OCI-M1 (cell line): ENCODE measurements at places on chromosomes 11 and 22.

- no peak for DNase-seq
Observed at GRCh38 chr11:94295534-94295933, 8.8 kb upstream of the IZUMO1R start.

DNA sequence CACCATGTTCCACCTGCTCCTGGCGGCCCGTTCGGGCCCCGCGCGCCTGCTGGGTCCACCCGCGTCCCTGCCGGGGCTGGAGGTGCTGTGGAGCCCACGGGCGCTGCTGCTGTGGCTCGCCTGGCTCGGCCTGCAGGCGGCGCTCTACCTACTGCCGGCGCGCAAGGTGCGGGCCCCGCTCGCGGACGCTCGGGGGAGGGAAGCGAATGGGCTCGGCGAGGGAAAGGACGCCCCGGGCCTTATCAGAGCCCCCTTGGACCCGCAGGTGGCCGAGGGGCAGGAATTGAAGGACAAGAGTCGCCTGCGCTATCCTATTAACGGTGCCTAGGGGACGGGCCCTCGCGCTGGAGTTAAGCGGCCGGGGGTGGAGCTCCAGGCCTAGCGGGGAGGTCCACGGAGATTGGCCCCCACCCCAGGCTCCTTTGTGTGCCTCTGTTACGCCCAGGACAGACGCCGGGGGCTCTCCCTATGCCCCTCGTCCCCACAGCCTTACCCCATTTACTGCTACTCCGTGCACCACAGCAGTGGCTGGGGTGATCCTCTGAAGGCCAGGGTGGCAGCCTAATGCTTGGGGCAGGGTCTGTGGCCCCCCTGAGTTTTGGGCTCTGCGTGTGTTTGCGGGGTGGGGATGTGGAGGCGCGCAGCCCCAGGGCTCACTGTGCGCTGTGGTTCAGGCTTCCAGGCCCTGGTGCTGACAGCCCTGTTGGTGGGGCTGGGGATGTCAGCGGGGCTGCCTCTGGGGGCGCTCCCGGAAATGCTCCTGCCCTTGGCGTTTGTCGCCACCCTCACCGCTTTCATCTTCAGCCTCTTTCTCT is 1.1 kb downstream of the TM7SF2 start:
- DNase-seq: peak; percentile 84

DNA sequence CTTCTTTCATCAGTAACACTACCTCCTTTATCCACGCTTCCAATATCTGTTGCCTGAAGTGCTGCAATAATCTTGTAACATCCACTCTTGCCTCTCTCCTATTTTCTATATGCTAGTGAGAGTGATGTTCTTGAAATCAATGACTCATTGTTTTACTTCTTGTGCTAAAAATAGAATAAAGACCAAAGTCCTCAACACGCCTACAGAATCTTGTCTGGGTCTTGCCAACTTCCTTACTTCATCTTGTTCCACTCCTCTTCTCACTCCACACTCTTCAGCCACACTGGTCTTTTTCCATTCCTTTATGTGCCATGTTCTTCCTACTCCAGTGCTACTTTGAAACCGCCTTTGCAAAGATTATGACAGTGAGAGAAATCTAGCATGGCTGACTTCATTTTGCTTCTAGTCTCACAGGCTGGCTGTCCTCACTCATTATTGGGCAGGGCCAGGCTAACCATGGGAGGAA is 136.4 kb downstream of the CCDC81 start:
- peak; percentile 93 for DNase-seq

GRCh38 chr22:38068641-38069371 is 11.6 kb downstream of the PICK1 start:
- no peak for DNase-seq

DNA sequence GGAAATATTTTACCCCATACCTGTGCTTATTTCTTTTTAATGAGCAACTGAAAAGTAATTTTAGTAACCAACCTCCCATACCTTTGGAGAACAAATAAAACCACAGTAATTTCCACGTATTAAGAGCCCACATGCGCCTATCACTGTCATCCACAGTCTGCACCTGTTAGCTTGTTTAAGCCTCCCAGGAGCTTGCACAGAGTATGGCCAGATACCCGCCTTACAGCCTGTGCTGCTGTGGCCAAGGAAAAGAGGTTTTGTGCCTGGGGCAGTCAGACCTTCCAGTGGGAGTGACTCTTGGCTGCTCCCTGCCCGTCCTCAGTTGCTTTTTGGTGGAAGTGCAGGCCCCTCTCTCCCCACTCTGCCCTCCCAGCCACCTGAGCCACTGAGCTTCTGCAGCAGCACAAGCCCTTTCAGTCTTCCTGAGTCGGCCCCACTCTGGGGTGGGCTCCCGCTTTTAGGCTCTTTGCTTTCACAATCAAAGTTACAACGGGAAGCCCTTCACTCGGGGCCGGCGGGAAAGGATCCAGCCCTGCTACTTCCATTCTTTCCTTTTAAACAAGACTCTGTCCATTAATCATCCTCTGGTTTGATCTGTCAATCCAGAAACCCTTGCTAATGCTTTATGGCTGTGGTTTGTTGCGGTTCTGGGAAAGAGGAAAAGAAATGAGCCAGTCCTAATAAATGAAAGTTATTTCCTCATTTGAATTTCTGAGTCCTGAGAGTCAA is 308.8 kb downstream of the TBC1D22A start:
- no peak for DNase-seq

GRCh38 chr11:133821776-133822175 is 23.5 kb downstream of the SPATA19 start:
- peak; percentile 73 for DNase-seq

- no peak for DNase-seq
Observed at GRCh38 chr11:127791844-127792243, 791.3 kb upstream of the KIRREL3 start.

- DNase-seq: no peak
Observed at GRCh38 chr22:44497218-44497904, 672 bp downstream of the RTL6 start.

DNA sequence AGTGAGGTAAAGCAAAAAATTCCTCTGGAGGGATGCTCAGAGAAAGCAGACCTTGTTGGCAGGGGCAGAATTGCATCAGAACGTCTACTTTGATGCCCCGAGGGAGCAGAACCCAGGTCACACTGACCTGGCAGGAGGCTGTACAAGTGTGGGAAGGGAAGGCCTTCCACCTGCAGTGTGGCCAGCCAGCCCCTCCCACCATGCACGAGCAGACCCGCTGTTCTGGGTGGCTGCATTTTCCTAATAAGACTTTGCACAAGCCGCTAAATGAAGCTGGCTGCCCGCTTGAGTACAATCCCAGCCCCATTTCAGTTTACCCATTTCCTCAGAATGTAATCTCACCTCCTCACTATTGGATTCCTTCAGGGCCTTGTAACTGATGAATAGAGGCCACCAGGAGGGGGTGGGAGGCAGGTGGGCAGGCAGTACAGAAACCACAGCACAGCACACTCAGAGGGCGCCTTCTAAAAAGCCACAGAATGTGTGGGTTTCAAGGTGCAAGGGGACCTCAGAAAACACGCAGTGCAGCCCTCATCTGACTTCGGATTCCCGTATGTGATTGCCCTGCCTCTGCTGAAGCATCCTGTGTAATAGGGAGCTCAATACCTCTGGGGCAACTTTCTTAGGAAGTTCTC is 316.6 kb downstream of the OPCML start:
- DNase-seq: no peak

- DNase-seq: no peak
Observed at GRCh38 chr11:119894916-119895315, 165.9 kb upstream of the NECTIN1 start.

DNA sequence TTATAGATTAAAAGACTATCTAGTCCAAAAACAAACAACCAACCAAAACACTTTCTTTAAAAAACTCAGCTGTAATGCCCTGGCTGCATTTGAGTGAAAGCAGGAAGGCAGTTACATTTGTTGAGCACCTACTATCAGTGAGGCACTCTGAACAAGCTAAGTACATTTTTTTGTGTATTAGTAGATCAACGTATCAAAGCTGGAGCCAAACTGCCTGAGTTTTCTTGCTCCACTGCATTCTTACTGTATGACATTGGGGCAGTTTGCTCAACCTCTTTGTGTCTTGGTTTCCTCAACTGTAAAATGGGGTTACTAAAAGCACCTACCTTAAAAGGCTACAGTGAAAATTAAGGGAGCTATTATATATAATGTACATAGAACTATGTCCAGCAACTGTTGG is 22.0 kb downstream of the COA4 start:
- no peak for DNase-seq

DNA sequence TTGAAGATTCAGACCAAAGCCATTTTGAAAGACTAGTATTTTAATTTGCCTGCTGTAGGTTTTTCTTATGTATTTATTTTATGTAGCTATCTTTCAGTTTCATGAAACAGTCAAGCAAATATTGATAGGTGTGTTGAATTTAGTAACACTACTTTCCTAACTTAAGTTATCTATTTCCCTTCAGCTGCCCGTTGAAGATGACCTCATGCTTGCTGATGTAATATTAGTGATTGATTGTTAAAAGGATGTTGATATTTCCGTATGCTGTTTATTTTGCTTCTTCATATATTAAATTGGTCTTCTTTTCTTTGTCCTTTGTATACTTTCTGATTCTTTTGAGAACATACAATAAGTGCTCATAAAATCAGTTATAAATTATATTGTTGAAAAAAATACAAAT is 86.8 kb upstream of the CHORDC1 start:
- peak; percentile 52 for DNase-seq

- peak; percentile 75 for DNase-seq
Observed at GRCh38 chr11:86741484-86741835, 58.9 kb upstream of the PRSS23 start.

GRCh38 chr11:26971961-26972360 is 22.0 kb upstream of the FIBIN start:
- DNase-seq: no peak

DNA sequence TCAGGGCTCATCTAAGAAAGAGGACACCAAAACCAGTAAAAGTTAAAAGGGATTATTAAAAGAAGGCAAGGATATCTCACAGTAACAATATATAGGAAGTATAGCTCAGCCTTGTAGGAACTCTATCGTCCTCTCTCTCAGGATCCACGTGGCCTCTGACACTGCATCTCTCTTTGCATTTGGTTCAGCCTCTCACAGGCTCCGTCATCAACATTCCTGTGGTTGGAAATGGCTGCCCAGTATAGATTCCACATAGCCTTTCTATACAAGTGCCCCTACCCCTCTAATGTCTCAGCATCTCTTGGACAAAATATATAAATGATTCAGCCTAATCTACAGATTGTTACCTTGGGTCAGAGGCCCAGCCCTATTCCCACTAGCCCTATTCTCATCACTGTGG is 101.3 kb upstream of the DBX1 start:
- no peak for DNase-seq

DNA sequence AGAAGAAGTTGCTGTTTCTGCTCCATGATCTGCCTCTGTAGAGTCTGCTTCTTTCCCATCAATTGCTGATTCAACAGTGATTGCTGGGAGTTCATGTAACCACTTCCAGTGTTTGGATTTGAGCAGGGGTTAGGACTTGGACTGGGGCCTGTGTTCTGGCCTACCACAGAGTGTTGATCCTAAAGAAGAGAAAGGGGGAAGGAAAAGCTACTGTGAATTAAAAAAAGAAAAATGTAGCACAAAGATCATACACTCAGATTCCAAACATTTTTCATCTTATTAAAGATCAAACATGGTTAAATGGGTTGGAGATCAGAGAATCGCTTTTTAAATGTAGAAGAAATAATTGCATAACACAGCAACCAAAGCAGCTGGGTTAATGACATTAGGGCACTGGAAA is 67.6 kb upstream of the MTMR2 start:
- no peak for DNase-seq

DNA sequence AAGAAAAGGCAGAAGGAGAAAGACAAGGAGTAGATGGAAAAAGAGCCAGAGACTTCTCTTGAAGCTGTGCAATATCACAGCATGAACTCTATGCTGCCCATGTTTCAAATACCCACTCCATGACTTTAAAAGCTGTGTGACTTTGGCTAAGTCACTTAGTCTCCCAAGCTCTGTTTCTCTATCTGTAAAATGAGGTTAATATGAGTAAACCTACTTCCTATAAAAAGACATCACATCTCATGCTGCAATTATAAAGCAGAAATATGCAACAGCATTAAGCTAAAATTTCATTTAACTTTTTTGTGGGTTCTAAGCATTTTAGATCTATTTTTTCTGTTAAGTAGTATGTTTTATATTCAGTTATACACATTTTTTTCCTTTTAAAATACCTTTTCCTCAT is 11.6 kb downstream of the DGCR2 start:
- DNase-seq: peak; percentile 48

DNA sequence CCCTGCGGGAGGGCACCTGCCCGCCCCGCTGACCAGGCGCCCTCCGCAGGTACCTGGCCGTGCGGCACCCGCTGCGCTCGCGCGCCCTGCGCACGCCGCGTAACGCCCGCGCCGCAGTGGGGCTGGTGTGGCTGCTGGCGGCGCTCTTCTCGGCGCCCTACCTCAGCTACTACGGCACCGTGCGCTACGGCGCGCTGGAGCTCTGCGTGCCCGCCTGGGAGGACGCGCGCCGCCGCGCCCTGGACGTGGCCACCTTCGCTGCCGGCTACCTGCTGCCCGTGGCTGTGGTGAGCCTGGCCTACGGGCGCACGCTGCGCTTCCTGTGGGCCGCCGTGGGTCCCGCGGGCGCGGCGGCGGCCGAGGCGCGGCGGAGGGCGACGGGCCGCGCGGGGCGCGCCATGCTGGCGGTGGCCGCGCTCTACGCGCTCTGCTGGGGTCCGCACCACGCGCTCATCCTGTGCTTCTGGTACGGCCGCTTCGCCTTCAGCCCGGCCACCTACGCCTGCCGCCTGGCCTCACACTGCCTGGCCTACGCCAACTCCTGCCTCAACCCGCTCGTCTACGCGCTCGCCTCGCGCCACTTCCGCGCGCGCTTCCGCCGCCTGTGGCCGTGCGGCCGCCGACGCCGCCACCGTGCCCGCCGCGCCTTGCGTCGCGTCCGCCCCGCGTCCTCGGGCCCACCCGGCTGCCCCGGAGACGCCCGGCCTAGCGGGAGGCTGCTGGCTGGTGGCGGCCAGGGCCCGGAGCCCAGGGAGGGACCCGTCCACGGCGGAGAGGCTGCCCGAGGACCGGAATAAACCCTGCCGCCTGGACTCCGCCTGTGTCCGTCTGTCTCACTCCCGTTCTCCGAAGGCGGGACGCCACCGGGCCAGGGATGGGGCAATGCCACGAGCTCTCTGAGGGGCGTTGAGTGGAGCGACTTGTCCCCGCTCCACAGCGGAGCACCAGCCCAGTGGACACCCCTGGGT is 1.8 kb downstream of the GALR3 start:
- no peak for DNase-seq

- peak; percentile 17 for DNase-seq
Observed at GRCh38 chr11:34501500-34501899, 12.1 kb downstream of the ELF5 start.
